ENCODE measurements at places on chromosomes 5 and 9.

DNA sequence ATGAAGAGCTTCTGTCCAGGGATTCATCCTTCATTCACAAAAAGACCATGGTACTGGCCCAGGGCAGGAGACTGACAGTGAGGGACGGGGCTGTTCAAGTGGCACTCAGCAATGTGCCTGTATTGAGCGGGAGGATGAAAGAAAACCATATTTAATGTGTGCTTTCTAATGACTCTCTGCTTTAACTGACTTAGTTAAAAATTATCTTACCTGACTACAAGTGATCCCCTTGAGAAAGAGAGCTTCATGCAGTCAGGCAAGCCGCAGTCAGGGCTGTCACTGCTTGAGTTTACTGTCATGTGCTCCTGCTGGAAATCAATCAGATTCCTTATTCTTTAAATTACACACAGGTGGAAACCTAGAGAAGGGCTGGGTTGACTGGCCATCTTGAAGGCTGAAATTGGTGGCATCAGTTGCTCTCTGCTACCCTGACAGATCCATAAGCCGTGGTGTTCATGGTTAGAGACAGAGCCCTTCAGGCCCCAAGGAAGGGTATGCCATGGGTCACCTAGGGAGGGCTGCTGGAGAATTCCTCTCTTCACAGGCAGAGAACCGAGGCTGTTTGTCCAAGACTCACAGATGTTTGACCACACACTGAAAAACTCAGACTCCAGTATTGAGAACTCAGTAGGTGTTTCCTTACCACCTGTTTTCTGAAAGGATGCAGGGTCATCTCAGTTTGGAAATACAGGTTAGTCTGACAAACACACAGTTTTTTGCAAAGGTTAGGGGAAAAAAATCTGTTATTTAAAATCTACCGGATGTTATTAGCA is 70.9 kb downstream of the TRIO start:
- no peak for DNase-seq

- no peak for DNase-seq
These were observed 410.9 kb upstream of the TRPC7 start for GRCh38 chr5:136776022-136776927.

- DNase-seq = no peak
These were observed 18.6 kb upstream of the KDM4C start for GRCh38 chr9:6739218-6739617.

DNA sequence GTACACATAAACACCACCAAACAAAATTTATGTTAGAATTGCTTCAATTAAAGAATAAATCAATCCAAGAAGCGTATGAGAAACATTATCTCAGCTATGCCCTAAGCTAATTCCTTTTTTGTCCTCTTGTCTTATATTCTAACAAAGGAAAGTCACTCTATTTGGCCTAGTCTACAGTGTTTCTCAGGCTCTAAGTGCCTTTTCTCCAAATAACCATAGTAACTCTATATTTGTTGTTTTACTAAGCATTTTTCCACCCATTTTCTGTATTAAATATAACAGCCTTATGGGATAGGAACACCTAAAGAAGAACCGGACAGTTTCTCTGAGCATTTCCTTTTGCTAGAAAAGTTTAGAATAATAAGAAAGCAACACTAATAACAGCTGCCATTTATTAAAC is 120.1 kb upstream of the MTAP start:
- DNase-seq = no peak

- no peak for DNase-seq
These were observed 14.6 kb downstream of the ZBTB43 start for GRCh38 chr9:126819482-126819881.
